ENCODE measurements at places on chromosomes 2 and 18.

- no peak for DNase-seq
Measured at GRCh38 chr2:51813247-51813646, 781.3 kb upstream of the NRXN1 start.

GRCh38 chr2:237199577-237199976 lies 113.9 kb downstream of the COPS8 start:
- no peak for DNase-seq

GRCh38 chr2:59312967-59313940 lies 1072.1 kb upstream of the FANCL start:
- no peak for DNase-seq

GRCh38 chr2:237485304-237485703 lies 1.7 kb upstream of the MLPH start:
- no peak for DNase-seq

DNA sequence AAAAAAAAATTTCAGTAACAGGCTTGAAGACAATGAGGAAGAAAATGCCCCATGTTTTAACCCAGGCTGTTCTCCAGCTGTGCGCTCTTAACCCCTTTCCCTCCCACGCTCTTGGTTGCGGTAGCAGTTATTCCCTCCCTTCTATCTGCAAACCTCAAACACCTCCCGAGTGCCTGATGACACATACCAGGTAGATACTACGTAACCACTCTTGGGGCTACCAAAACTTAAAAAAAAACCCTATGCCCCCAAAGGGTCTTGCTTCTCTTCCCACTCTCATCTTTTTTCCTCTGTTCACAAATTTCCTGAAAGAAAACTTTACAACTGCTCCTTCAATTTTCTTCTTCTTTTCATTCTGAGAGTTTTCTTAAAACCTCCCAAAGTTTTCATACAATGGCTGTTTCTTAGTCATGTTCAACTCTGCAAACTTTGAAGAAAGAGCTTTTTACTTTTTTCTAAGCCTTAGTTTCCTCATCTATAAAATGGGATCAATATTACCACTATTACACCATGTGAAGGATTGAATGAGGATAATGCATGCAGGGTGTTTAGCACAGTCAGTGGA lies 4.9 kb upstream of the DRC1 start:
- DNase-seq = peak; percentile 40

GRCh38 chr2:109613081-109613921 lies 465 bp downstream of the SEPTIN10 start:
- peak; percentile 11 for DNase-seq

DNA sequence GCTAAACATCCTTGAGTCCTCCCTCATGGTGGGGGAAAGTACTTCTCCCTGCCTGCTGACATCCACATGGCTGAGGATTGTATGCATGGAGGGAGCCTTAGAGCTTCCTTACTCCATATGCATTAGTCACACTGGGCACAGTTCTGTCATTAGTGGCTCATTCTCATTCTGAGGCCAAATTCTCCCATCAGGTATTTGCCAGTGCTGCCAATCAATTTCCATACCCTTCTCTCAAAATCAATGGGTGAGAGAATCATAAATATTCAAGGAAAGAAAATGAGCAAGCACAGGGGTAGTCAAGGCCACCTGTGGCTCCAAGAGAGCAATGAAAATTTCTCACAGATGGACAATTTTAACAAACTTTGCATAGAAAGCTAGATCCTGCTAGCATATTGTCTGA lies 422.6 kb upstream of the SETBP1 start:
- no peak for DNase-seq

DNA sequence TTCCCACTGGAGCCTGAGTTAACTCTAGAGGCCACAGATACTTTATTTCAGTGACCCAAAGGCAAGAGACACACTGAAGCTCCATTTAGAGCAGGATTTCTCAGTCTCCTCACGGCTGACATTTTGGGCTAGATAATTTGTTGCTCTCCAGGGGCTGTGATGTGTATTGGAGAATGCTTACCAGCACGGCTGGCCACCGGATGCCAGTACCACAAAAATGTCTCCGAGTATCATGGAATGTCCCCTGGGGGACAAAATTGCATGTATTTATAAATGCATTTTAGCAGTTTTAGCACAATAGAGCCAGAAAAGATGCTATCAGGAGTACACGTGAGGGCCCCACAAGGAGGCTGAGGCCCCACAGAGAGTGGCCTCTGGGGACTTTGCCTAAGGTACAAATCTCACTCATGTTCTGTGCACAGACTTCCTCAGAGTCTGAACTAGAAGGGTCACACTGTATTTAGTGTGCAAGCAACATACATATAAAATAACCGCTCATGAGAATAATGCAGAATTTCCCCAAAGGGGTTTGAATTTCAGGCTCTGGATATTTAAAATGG lies 20.5 kb upstream of the DCC start:
- DNase-seq = no peak

DNA sequence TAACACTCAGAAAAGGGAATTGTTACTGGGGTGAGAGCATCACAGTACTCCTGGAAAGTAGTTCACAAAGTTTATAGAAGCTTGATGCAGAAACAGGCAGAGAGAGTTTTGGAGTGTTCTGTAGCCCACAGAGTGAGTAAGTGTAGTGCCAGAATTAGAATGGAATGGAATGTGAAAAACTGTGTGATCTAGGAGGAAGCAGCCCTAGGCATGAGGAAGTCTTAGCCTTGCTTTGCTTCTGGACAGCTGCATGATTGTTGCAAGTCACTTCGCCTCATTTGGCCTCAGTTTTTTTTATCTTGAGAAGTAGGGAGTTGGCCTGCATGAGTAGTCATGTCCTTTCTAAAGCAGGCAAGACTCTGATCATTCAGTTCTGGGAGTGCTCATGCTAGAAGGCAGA lies 10.9 kb downstream of the SERPINB12 start:
- no peak for DNase-seq

DNA sequence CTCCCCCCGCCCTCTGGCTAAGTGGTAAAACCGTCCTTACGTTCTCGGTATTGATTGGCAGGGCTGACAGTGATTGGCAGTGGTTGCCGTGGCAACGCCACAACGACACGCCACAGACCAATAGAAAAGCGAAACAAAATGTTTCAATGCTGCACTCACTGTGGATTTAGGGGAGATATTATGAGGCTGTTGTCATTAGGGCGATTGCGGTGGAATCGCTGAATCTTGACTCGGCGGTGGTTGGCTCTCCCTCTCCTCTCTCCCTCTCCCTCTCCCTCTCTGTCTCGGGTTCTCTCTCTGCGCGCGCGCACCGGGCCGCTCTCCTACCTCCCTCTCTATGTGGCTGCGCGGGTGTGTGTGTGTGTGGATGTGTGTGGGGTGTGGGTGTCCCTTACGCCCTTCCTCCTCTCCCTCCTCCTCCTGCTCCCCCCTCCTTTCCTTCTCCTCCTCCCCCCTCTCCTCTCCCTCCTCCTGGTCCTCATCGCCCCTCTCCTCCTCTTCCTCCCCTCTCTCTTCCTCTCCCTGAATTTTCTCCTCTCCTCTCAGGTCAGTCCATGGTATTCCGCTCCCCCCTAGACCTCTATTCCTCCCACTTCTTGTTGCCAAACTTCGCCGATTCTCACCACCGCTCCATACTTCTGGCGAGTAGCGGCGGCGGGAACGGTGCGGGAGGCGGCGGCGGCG lies at the start of gene SIX3:
Gene SIX3, plus strand, starts transcription at position 152 of the 684 bp plus-strand sequence. Its CDS starts 403 bp downstream, at position 555.
- peak; percentile 71 for DNase-seq

GRCh38 chr2:180075870-180076269 lies 68.8 kb upstream of the CWC22 start:
- DNase-seq = no peak

DNA sequence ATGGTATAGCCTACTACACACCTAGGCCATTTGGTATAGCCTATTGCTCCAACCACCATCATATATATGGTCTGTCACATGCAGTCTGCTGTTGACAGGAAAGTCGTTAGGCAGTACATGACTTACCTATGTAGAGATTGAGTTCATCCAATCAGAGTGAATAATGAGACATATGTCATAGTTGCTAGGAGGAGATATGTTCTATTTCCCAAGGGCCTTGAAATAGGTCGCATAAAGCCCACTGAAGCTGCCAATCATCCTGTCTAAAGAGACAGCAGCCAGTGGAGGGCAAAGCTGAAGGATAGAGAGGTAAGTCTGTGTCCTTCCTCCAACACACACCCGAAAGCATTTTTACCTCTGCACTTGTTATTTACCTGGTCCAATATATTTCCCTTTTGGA lies 263.4 kb downstream of the PTPRM start:
- DNase-seq = peak; percentile 9

DNA sequence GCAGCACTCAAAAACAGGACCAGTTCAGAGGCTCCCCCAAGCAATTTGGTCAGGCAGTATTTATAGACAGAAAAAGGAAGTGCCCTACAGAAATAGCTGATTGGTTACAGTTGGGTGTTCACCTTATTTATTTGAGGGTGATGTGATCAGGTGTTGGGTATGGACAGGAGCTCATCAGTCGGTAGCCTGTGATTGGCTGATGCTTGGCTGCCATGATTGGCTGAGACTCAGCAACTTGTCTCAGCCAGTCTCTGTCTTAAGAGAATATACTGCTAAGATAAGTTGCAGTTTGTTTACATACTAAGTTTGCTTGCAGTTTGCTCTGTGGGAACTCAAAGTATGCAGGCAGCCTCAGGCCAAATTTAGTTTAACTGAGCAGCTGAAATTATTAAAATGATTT lies 9.4 kb downstream of the ABCG8 start:
- no peak for DNase-seq

GRCh38 chr2:119389615-119390306 lies 23.0 kb downstream of the DBI start:
- DNase-seq = no peak
